NCI-H460 (cell line): ENCODE measurements at places on chromosomes 16 and 17. TPM values are rescaled to one million over a fixed set of nuclear protein-coding genes. Genes with fewer than 3 reads are reported as not detected.

TNFSF13 gene
- total RNA-seq: 0.63 and 1.4 TPM in 2 replicates

CCDC47 gene
- 66.5 and 79.2 TPM in 2 replicates for total RNA-seq

DNA sequence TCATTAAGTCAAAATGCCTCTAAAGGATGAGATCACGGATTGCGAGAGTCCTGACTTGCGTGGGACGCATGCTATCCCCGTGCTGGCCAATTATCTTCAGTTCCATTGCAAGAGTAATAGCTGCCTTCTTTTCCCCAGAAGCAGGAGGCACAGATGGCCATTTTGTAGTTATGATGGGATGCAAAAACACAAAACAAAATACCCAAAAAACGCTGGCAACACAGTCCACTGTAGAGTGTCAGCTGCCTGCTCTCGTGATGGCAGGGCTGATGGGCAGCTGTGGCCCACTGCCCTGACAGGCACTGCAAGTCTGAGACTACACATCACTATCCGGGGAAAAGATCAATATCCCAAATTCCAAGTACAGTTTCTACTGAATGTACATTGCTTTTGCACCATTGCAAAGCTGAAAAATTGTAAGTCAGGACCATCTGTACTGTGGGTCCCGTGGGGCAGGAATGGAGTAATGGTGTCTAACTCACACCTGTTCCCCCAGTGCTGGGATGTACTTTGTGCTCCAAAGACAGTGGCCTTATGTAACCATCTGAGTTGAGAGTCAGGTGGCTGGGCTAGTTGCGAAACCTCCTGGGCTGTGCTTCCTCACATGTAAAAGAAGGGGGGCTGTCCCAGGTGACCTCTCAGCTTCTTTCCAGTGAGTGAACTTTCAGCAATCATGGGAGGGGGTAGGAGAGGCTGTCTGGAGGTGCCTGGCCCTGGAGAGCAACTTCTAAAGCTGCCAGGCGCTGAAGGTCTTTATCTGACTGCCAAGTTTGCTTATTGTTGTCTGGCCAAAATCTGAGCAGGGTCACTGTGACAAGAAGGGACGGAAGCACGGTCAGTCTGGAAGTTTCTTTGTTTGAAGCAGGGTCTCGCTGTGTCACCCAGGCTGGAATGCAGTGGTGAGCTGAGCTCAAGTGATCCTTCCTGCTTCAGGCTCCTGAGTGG is 4.7 kb downstream of the SLC47A1 start:
- no peak for DNase-seq

GRCh38 chr16:9602189-9602588 is 510.7 kb downstream of the HAPSTR1 start:
- no peak for DNase-seq

KRT26 gene
- not detected in 2 replicates for total RNA-seq

- no peak for DNase-seq
Measured at GRCh38 chr17:17750881-17751280, 69.6 kb downstream of the RAI1 start.

GRCh38 chr16:12781777-12782176 is 21.9 kb downstream of the CPPED1 start:
- no peak for DNase-seq

- no peak for DNase-seq
Measured at GRCh38 chr16:46889942-46890300, 5.8 kb downstream of the GPT2 start.

GRCh38 chr17:60327134-60327900 is 64.6 kb downstream of the USP32 start:
- no peak for DNase-seq

HP gene
- total RNA-seq: not detected in 2 replicates

DNA sequence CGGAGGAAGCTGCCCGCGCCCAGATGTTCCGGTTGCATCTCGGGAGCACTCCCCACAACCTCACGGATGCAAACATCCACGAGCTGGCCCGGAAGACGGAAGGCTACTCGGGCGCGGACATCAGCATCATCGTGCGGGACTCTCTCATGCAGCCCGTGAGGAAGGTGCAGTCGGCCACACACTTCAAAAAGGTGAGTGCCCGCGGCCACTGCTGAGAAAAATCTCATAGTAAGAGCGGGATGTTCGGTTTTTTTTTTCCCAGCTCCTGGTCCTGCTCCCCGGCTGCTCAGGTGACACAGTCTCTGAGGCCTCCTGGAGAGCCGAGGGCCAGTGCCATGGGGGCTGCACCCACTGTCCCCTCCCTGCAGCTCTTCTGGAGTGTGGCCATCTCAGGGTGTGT is 9.3 kb downstream of the PDF start:
- DNase-seq: no peak

DNA sequence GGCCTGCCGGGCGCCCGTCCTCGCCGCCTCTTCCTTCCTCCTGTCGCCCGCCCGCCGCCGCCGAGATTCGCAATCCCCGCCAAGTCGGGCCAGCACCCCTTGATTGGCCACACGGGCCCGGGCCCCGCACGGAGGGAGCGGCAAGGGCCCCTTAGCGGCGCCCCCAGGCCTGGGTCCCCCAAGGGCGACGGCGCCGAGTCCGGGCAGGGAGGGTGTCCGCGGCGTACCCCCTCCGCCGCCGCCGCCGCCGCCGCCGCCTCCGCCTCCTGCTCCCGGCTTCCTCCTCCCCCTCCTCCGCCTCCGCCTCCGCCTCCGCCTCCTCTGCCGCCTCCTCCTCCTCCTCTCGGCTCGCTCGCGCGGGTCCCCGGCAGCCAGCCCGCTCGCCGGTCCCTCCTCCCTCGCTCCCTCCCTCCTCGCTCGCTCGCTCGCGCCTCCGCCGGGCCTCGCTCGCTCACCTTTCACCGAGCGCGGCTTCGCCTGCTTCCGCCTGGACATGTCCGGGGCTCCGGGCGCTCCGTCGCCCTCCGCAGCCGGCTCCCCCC is 561 bp downstream of the ZNF423 start:
- DNase-seq: peak; percentile 68

DNA sequence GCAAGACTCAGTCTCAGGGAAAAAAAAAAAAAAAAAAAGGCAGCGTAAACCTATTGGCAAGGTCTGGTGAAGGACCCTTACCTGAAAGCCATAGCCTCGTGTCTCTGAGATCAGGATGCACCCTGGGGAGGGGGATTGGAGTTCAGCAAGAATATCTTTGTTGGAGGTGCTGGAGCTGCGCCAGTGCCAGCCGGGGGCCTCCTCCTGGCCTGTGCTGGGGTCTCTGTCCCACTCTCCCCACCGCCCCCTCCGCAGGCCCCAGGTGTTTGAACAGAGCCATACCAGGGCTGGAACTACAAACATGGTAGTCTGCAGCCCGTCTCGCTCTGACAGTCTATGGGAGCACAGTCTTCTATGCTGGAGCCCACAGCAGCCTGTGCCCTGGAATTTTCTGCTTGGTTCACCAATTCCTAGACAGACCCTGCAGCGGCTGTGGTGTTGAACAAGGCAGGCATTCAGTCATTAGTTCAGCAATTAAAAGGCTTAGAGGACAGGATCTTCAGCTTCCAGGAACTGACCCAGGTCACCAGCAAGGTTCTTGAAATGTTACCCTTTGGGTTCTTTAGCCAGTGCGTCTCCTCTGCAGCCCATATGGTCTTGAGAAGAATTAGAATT is 42.2 kb upstream of the KIFC3 start:
- no peak for DNase-seq

GRCh38 chr16:70610273-70611223 is 35.8 kb upstream of the IL34 start:
- DNase-seq: no peak

TCAP gene
- total RNA-seq: 0.63 and 1.1 TPM in 2 replicates

KRTAP9-2 gene
- total RNA-seq: not detected in 2 replicates

ULK2 gene
- total RNA-seq: 24.4 and 31.8 TPM in 2 replicates

GRCh38 chr17:10698096-10698818 is 863 bp downstream of the ADPRM start:
- no peak for DNase-seq

EVPL gene
- 8.0 and 8.6 TPM in 2 replicates for total RNA-seq

SCGB1C2 gene
- total RNA-seq: not detected in 2 replicates

DNA sequence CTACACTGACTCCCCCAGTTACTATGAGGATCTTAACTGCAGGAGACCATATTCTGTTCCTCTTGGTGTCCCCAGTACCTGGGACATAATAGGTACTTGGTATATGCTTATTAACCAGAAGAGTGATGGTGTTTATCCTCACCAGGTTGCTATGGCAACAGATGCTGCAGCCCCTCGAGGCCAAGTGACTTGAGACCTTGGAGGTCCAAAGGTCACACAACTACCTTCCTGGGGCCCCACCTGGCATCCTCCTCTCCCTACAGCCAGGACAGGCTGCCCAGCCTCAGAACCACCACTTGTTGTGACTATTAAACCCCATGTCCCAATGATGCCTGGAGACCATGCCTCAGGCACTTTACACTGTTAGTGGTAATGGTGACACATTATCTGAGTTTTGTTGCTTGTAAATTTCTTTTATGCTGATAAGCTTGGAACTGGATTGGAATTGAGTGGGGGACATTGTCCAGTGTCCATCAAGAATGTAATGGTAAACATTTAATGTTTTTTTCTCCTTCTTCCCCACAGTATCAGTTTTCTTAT is 189.4 kb downstream of the CCDC182 start:
- no peak for DNase-seq

- no peak for DNase-seq
Measured at GRCh38 chr17:2058586-2059546, 4.0 kb downstream of the HIC1 start.

GRCh38 chr17:64648234-64648633 is 13.9 kb downstream of the SMURF2 start:
- no peak for DNase-seq

GRCh38 chr16:4322121-4323052 is 6.5 kb downstream of the GLIS2 start:
- DNase-seq: no peak

KRTAP4-12 gene
- not detected in 2 replicates for total RNA-seq

TNFRSF17 gene
- not detected in 2 replicates for total RNA-seq

DNA sequence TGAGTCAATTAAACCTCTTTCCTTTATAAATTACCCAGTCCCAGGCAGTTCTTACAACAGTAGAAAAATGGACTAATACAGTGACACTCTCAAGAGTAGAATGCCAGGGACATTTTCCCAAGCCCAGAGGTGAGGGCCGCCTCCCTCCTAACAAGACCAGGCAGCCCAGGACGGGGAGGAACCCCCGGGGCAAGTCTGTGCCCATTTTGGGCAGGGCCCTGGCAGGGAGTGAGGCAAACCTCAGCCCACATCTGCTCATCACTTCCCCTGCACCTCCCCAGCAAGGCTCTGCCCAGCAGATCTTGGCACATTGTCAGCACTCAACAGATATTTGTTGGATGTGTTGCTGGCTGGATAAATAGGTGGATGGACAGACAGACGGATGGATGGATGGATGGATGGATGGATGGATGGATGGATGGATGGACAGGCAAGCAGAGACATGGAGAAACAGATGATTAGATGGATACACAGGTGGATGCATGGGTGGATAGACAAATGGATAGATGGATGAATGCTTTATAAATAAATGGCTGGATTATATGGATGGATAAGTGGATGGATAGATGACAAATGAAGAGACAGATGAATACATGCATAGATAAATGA is 271.3 kb downstream of the PARN start:
- DNase-seq: no peak

DNA sequence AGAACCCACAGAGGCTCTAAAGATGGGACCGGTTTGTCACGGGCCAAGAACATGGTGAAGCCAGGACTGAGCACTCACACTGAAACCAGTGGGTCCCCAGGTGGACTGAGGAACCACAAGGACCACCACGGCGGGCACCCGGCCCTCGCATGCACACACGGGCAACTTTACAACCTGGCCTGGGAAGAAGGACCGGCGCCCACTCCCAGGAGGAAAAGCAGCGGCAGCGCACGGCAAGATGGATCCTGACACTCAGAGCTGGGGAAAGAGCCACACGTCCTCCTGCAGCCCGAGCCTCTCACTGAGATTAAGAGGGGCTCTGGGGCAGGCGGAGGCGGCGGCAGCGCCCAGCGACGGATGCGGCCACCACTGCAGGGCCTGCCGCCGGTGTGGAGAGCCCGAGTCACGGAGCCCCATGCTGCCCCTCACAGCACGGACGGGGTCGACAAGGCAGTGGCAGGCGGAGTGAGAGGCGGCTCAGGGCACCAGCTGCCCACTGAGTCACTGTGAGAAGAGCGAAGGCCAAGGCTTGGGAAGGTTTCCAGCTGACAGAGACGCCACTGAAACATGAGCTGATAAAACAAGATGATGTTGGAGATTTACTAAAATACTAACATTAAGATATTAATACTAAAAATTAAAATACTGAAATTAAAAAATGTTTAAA is 118.3 kb downstream of the ANKRD11 start:
- no peak for DNase-seq

GRCh38 chr17:8649157-8650118 is 18.9 kb upstream of the MYH10 start:
- DNase-seq: no peak

DNA sequence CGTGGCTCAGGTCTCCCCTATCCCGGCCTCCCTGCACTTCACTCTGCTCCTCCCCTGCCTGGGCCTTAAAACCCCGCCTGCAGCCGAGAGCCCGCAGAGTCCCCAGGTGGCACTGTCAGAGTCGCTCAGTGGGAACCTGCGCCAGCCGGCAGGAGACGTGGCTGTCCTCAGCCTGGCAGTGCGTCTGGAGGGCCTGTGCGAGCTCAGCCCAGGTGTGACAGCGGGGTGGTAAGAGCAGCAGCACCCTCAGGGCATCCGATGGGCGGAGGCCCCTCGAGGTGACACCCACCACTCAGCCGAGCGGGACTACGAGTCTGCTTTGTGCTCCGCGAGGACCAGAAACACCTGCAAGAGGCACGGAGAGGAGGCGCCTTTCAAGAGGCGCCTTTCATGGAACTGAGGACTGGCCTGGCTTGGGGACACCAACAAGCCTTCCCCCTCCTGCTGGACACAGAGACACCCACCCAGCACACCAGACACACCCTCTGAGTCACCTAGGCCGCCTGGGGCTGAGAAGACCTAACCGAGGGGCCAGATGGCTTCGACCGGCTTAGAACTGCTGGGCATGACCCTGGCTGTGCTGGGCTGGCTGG is at the start of gene CLDN9:
TSS of gene CLDN9 (plus strand) at position 96 of the 593 bp plus-strand sequence. CDS start at position 536, 440 bp downstream.
- DNase-seq: no peak

DNA sequence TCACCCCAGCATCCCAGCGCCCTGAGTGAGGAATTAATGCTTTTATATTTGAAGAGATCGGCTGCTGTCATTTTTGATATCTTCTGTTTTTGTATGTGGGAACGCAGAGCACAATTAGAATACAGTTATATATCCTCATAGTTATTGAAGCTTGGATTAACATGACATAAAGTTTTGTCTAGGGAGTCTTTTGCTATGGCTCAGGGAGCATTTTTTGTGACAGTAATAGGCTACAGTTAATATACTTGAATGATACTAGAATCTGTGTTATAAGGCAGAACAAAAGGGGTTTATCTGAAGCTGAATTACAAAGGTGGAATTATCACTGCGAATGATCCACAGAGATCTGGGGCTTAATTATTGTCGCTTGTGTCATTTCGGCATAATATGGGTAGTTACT is 239.4 kb downstream of the MSI2 start:
- DNase-seq: no peak

DNA sequence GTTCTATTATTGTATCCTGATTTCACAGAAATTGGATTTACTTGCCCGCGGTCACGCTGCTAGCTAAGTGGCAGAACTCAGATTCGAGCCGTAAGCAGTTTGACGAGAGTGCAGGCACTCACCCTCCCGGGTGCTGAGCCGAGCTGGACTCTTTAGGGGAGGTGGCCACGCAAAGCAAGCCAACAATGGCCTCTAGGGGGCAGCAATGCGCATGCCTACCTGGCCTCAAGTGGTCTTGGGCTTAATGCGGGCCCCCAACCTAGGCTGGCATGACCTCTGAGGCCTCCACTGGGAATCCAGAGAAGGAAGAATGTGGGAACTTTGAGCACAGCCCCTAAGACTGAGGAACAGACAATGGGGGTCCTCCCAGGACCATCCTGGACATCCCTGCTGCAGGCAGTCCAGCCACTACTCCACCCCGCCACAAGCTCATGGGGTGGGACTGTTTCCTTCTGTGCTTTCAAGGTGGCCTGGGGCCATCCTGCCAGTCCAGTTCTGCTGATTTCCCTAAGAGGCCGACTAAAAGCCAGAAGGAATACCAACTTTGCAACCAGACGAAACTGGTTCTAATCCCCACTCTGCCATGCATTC is 276.5 kb downstream of the XYLT1 start:
- peak; percentile 24 for DNase-seq
